ENCODE measurements at places on chromosomes 16 and 17. TPM values are rescaled to one million over a fixed set of nuclear protein-coding genes. Genes with fewer than 3 reads are reported as not detected.

- DNase-seq = no peak
Observed at GRCh38 chr17:12634789-12635414, 30.8 kb upstream of the MYOCD start.

GRCh38 chr17:14061666-14062560 lies 7.4 kb upstream of the COX10 start:
- DNase-seq = no peak

DNA sequence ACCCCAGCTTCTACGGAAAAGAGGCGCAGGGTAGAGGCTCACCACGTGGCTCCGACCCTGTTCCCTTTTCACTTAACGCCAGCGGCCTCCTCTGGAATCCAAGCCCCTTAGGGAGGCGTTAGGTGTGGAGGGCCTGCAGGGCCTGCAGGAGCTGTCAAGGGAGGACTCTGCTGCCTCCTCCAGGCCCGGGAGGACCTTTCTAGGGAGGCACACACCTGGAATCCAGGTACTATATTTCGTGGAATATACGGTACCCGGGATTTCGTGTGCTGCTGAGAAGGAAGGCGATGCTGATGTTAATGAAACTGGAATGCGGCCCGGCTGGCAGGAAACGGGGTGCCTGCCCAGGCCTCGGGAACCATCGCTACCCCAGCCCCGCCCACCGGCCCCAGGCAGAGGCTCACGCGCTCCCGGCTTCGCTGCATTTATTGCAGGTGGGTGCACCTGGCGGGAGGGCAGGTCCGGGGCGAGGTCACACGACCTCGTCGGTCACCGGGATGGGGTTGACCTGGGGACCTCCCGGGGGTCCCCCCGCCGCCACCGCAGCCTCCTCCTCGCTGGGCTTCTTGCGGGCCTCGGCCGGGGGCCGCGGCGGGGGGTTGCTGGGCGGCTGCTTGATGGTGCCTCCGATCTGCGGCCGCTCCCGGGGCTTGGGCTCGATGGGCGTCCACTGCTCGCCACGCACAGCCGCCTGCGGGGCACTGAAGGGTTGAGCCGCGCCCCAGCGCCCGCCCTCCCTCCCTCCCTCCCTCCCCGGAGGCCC lies 4.7 kb downstream of the IL17C start:
- no peak for DNase-seq

DNA sequence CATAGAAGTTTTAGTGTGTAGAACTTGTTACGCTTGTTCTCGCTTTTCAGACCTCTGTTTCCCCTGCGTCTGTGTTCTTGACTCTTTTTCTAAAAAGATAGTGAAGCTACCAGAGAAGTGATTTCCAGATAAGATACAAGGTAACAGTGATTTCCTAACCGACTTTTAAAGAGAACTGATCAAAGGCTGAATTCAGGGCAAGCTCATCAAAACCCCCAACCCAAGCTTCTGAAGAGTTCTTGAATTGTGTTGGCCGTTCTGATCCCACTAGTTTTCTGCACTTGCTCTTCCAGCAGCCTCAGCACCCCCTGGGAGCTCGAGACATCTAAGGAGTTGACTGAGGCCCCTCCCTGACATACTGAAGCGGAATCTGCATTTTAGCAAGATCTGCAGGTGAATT lies 12.7 kb upstream of the NSMCE1 start:
- no peak for DNase-seq

DNA sequence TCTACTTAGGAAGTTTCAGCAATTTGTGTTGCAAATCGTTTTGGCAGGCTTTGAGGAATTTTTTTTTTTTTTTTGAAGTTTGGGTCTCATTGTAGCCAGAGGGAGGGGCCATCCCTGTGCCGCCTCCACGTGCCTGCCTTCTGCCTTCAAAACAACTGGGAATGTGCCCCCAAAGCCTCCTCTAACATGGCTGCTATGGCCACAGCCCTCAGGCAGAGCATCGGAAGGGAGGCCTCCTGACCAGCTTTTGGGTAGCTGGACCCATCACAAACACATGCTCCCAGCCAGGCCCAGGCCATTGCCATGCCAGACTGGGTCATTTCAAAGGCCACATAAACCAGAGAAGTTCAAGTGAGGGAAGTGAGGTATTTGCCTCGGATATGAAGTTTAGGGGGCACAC lies 21.5 kb downstream of the C16orf82 start:
- DNase-seq = no peak

GRCh38 chr17:58085039-58085715 lies 2.0 kb downstream of the DYNLL2 start:
- no peak for DNase-seq

GRCh38 chr17:49241692-49242397 lies 11.3 kb upstream of the PHOSPHO1 start:
- no peak for DNase-seq

DNA sequence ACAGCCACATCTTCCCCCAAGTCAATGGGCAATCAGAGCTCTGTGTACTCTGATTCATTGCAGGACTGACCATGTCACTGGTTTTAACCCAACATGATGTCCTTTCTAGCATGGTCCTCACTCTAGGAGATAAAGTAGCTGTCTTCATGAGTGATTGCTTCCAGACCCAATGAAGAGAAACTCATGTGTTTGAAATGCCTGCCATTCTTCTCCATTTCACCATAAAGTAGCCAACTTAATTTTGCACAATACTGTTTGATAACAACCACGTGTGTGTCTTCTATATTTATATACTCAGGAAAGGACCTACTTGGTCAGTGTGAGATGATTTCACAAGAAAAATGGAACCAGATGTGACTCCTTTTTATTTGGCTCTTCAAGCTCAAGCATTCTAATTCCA lies 172.5 kb downstream of the AXIN2 start:
- DNase-seq = no peak

GRCh38 chr17:7610641-7611040 lies 4.1 kb downstream of the FXR2 start:
- DNase-seq = no peak

DNA sequence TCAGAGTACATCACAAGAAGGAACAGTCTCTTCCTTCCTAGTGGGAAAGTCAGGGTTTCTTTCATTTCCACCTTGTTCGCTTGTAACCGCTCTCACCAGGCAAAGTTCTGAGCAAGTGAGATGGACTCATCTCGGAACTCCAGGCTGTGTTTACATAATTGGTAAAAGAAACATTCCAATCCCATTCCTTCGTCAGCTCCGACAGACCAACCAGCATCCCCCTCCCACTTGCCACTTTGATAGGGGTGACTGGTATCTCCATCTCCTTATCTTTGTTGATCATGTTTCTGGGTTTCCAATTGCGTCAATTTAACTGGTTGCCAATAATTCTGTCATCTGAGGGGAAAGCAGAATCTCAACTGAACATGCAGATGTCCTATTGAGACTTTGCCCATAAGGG lies 36.8 kb upstream of the LYRM9 start:
- no peak for DNase-seq

GRCh38 chr16:64412578-64413280 lies 709.1 kb downstream of the CDH11 start:
- no peak for DNase-seq

DNA sequence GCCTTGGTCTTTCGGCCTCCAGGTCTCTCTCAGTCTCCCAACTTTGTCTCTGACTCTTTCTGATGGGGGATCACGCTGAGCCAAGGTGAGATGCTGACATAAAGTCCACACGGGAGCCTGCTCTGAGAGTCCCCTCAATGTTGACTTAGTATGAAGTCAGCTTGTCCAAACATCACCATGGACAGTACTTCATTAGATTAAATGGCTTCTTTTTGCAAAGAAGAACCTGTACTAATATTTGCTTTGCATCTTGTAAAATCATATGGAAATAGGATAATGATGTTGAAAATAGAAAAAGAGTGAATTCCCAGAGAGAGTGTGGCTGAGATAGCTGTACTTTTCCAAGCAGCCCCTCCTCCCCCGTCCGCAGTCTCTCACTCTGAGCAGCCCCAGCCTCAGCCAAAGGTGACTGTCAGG lies 56.7 kb upstream of the SIAH1 start:
- no peak for DNase-seq

DNA sequence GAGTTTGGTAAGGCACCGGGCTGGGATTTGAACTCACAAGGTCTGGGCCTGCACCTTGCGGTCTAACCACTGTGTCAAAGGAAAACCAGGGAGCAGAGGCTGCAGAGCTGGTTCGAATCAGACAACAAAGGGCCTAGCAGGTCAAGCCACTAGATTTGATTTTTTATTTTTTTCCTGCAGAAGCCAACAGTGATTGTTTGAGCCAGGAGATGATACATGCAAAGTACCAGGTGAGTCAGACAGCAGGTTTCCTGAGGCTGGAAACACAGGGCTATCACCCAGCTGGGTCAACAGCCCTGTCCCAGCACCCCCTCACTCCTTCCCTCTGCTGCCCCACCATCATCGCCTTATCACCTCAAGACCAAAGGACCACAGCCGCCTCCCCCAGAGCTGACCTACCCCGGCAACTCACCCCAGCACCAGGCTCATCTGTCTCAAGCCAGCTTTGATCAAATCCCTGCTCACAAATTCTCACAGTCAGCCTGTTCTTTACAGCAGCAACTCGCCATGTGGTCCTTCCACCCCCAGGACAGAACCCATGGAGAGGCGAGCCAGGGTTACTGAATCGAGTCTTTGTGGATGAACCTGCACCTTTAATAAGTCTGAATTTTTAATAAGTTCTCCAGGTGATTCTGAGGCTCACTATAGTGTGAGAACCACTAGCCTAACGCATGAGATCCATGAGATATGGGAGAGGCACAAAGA lies 13.0 kb upstream of the KRT19 start:
- no peak for DNase-seq

DNA sequence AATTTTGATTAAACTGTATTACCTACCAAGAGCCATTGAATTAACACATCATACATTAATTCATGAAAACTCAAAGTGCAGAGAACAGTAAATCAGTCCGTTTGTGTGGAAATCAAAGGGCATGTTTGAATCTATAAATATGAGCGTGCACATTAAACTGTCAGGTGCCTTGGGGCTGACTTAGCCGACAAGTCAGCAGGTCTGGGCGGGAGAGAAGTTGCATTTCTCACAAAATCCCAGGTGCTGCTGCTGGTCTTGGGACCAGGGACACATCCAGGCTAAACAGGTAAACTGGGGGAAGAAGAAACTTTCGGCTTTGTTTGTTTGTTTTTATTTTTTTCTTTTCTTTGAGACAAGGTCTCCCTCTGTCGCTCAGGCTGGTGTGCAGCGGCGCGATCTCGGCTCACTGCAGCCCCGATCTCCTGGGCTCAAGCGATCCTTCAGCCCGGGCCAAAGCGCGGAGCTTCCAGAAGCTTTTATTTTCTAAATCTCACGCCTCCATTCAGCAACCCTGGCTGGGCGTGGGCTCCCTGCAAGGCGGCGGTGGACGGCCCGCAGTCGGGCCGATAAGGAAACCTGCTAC lies 213.9 kb downstream of the MRTFB start:
- no peak for DNase-seq

GRCh38 chr17:10072556-10073425 lies 125.6 kb downstream of the GAS7 start:
- no peak for DNase-seq

DNA sequence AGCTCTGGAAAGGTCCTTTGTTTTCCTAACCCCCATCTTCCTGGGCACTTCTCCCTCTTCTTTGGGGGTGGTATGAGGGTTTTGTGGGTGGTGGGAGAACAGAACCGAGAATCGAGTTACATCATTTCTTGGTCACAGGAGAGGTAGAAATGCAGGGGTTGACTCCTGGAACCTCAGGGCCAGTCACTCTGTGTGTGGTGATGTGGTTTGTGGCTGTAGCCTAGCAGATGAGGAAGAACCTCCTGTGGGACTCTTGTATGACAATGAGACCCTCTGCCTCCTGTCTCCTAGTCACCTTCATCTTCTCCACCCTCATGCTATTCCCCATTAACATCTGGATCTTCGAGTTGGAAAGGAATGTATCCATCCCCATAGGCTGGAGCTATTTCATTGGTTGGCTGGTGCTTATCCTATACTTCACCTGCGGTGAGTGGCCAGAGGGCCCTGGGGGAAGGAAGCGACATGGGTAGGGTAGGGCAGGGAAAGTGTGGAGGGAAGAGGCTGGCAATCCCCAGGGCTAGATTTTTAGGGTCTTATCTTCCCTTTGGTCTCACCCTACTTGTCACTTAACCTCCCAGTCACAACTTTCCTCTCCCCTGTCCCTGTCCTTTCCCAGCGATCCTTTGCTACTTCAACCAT lies 5.5 kb downstream of the ODF4 start:
- DNase-seq = no peak

- no peak for DNase-seq
Observed at GRCh38 chr17:62666061-62666800, 38.8 kb downstream of the MRC2 start.

GRCh38 chr16:75197522-75198134 lies 9.3 kb downstream of the CTRB2 start:
- DNase-seq = no peak

GRCh38 chr17:7211491-7212273 lies 8.0 kb downstream of the DLG4 start:
- DNase-seq = peak; percentile 44

- DNase-seq = no peak
Observed at GRCh38 chr17:9702914-9703780, 57.8 kb downstream of the USP43 start.

- DNase-seq = no peak
Observed at GRCh38 chr17:30379903-30380381, 1.2 kb downstream of the CPD start.

GRCh38 chr16:56625140-56625942 lies at the start of gene MT1E:
Gene MT1E (plus strand): TSS chr16:56625781. CDS start chr16:56625852, 71 bp downstream.
- DNase-seq = peak; percentile 84

GRCh38 chr17:50240851-50241250 lies 33.4 kb upstream of the TMEM92 start:
- no peak for DNase-seq

DNA sequence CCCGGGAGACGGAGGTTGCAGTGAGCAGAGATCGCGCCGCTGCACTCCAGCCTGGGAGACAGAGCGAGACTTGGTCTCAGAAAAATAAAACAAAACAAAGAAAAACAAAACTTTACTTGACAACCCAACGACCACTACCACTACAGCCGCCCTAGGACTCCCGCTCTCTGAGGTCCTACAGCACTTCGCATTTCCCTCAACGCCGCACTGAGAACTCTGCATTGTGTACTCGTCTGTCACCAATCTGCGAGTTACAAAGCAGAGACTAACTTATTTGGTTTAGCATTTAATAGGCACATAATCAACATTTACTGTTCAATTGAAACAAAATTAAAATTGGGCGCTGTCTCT lies 479 bp upstream of the ZNF207 start:
- DNase-seq = peak; percentile 42

- no peak for DNase-seq
Observed at GRCh38 chr17:40095351-40095943, 4.9 kb downstream of the NR1D1 start.

The CHRNE gene
- total RNA-seq = 0.24 TPM

The NME4 gene
- total RNA-seq = 43.6 TPM

The DRC3 gene
- 3.3 TPM for total RNA-seq

The ACSM2A gene
- not detected for total RNA-seq

The CES2 gene
- total RNA-seq = 180 TPM

The VPS4A gene
- total RNA-seq = 35.9 TPM

The BEAN1 gene
- 0.22 TPM for total RNA-seq

The C16orf74 gene
- 0.73 TPM for total RNA-seq

The MYCBPAP gene
- 1.6 TPM for total RNA-seq

The C16orf82 gene
- total RNA-seq = not detected

The UMOD gene
- not detected for total RNA-seq

The TEX14 gene
- total RNA-seq = not detected

The KRT25 gene
- total RNA-seq = not detected
